ENCODE measurements at places on chromosomes 16 and 17.

DNA sequence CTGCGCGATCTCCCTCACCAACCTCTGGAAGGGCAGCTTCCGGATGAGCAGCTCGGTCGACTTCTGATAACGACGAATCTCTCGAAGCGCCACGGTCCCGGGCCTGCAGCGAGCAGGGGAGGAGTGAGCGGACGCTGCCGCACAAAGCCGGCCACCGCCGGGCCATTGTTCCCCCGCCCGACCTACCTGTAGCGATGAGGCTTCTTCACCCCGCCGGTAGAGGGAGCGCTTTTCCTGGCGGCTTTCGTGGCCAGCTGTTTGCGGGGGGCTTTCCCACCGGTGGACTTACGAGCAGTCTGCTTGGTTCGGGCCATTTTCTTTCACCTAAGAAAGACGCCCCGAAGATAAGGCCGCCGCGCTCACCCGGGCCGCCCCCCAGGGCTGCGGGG lies 5.8 kb upstream of the UNK start:
- peak; percentile 80 for DNase-seq

DNA sequence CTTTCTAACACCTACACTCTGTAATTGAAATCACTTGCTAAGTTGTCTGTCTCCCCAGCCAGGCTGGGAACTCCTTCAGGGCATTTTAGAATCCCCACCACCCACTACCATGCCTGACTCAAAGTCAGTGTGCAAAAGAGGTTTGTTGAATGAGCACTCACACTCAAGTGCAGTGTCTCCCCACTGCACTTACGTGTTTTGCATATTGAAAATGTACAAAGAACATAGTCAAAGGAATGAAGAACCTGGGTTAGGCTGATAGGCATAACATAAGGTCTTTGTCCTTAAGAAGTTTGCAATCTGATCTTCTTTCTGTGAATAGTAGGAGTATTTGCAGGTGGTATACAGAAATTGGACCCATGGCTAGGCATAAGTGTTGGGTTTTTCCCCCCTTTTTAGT lies 33.8 kb upstream of the DDX52 start:
- no peak for DNase-seq

- DNase-seq: no peak
These were observed 52.5 kb downstream of the CNOT1 start for GRCh38 chr16:58577141-58577540.

DNA sequence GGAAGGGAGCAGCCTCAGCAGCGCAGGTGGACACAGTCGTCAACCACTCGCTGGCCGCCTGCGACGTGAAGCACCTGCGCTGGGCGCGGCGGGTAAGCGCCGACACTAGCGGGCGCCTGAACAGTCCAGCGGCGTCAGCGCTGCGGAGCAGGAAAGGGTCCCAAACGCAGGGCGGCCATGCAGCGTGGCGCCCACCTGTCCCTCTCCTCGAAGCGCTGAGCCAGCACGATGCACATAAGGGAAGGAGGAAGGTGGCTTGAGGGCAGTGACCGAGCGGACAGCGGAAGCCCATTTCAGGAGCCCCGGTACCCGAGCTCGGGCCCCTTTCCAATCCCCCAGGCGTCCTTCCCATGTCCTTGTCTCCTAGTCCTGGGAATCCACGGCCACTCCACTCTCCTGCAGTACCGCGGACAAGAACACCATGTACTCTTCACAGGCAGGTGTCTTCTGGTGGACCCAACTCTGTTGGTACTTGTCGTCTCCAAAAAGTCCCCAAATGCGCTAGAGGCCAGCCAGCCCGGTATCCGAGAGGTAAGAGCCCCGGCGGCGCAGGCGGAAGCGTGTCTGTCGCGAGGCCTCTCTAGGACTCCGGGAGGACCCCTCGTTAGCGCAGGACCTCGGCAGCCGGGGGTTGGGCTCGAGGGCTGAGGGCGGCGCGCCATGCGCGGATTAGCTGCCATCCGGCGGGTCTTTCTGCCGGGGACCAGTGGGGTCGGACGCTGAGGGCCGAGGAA lies 14.4 kb downstream of the ZNF232 start:
- no peak for DNase-seq

- DNase-seq: no peak
These were observed 4.4 kb downstream of the DLG4 start for GRCh38 chr17:7215136-7215638.

DNA sequence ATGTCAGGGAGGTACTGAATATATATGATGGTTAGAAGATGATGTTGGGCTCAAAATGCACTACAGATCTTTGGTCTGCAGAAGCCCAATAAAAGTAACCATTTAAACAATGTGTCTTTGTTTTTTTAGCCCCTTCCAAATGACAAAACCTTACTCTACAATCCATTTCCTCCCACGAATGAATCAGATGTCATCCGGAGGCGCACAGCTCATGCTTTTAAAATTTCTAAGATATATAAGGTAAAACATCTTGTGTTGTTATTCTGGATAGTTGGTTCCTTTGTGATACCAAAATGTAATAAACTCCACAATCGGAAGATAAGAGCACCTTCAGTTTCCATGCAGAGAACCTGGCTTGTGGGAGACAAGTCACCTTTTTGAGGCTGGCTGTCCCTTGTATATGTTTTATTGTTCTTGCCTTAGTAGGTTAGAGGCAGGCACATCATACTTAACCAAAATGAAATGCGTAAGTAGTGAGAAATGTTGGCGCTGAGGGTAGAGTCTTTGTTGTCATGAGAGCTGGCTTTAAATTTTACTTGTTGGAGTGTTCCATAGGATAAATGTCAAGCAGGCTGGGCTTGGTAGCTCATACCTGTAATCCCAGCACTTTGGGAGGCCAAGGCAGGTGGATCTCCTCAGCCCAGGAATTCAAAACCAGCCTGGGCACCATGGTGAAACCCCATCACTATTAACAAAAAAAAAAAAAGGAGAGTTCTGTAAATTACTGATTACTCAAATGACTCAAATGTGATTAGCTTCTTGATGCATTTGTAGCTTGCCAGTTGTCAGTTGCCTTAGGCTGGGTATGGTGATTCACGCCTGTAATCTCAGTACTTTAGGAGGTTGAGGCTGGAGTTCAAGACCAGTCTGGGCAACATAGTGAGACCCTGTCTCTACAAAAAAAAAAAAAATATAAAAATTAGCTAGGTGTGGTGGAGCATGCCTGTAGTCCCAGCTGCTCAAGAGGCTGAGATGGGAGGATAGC lies 19.7 kb upstream of the SNTB2 start:
- DNase-seq: peak; percentile 39

- no peak for DNase-seq
These were observed 68.0 kb downstream of the AMFR start for GRCh38 chr16:56357241-56357764.

- DNase-seq: no peak
These were observed 882.8 kb upstream of the SOX9 start for GRCh38 chr17:71237903-71238538.

DNA sequence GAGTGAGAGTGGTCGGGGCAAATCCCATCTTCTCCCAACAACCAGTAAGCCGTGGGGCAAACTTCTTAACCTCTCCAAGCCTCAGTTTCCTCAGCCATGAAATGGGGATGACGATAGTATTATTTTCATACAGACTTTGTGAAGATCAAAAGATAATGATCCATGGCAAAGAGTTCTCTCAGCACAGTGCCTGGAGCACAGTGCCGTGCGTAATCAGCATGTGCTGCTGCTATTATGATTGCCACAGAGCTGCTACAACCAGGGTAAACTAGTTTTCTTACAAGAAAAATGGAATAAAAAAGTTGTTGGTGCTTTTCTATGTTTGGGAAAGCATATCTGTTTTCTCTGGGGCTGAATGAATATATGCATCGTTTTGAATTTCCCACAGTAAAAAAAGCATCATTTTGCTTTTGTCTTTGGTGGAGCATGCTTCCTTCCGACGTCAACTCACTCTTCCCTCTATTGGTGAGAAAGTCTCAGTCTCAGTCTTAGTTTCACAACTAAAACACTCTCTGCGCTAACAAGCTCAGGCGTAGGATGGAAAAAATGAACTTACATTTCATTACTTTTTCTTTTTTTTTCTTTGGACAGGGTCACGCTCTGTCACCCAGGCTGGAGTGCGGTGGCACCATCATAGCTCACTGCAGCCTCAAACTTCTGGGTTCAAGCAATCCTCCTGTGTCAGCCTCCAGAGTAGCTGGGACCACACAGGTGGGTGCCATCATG lies 37.2 kb downstream of the CDK5R1 start:
- peak; percentile 82 for DNase-seq

DNA sequence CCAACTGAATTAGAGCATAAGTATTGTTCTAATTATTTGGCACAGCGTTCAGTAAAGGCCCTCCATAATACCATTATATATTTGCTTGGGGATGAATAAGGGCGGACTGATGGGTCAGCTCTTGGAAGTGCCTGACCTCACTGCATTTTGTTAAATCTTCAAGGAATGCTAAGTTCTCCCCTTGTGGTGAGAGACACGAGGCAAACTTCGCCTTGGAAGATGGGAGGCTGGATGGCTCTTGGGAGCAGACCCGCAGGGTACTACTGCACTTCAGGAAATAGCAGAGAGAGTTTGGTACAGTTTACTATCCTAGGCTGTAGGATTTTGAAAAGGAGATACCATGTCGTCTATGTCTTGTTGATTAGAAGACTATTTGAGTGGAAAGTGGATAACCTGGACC lies 87.0 kb upstream of the RPRML start:
- DNase-seq: no peak

DNA sequence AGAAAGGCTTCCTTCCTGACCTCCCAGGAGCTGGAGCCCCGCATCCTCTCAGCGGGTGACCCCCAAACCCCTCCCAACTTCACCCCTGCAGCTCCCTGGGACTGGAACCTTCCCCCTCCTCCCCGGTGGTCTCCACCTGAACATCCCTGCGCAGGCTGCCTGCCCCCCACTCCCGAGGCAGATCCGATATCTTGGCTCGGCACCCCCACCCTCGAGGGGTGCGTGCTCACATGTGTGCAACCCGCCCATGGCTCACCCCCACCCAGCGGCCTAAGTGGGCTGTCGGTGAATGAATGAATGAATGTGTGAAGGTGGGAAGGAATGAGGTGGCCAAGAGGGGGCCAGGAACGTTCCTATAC lies 39.7 kb downstream of the SLC7A5 start:
- DNase-seq: no peak

Data from activated CD4-positive, alpha-beta T cell treated with anti-CD3 and anti-CD28 coated beads, Interleukin-2, amount 50 U/mL, for 16 hours (primary cell).